Left ventricle myocardium superior (tissue), 1 donor: ENCODE measurements at places on chromosomes 2 and 18. TPM values are rescaled to one million over a fixed set of nuclear protein-coding genes. Genes with fewer than 3 reads are reported as not detected.

The DOCK10 gene
- total RNA-seq, result 2.3 TPM

DNA sequence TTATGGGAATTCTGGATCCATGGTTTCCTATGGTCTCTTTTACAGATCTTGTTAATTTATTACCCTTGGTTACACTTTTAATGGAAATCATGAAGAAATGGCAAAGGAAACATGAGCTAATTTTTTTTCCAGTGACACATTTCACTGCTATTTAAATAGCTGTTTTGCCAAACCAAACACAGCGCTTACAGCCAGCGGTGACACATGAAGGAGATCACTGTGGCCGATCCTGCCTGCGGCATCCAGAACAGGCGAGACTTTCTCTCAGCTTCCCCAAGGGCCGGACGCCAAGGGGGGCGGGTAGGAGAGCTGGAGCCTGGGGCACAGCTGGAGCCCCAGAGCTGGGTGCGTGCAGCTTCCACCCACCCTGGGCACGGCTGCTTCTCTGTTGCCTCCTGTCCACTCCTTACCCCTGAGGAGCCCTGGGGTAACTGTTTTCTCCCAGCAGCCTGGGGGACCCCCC lies 81.4 kb upstream of the PKDCC start:
- peak; percentile 90 for DNase-seq

DNA sequence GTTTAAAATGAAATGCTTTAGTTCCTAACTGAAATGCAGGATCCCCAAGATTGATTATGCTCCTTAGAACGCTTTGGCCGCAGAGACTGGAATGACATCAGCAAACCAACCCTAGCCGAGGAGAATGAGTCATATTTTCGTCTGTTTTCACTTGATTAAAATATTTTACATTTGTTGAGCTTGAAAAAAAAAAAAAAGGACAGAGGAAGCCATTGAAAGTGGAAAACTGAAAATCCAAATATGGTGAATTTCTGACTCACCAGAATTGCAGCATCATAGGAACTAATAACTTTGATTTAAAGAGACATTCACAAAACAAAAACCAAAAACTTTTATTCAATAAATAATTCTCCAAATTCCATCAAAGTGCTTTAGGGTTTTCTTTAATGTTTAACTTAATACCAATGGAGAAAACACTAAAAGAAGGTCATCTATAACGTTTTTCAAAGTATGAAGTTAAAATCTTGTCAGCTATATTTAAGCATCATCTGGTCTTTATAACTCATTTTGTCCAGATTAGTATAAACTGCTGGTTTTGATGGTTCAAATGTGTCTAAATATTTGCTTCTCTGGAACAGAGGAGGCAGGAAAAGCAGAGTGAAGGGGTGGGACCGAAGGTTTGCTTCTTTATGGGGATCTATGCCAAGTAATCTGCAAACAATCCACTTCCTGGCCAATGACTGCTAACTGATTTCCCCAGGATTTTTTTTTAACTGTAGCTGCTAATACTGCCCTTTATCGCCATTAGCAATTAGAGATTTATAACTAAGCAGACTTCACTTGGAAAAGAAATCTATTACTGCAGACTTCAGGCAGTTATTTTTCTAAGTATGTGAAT lies 30.9 kb upstream of the COL5A2 start:
- peak; percentile 42 for DNase-seq

DNA sequence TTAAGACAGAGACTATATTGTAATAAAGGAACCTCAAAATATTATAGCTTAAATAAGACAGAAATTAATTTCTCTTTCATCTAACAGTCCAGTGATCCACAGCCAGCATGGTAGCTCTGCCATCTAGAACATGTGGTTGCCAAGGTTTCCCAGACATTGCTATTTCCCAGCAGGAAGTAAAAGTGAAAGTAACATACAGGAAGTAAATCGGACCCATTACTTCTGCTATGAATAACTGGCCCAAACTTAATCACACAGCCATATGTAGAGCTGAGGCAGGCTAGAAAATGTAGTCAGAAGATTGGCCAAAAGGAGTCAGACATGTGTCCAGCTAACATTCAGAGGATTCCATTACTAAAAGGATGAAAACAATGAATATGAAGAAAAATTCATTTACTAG lies 71.0 kb downstream of the NOL4 start:
- no peak for DNase-seq

GRCh38 chr2:117308861-117309770 lies 505.4 kb upstream of the DDX18 start:
- DNase-seq, result no peak
